ENCODE measurements at places on chromosomes 6 and 20. TPM values are rescaled to one million over a fixed set of nuclear protein-coding genes. Genes with fewer than 3 reads are reported as not detected.

The RREB1 gene
- polyA plus RNA-seq = 3.2 TPM

The GJA1 gene
- polyA plus RNA-seq = 65.4 TPM

The HCRTR2 gene
- not detected for polyA plus RNA-seq

GRCh38 chr6:158253248-158253647 is 59.0 kb upstream of the TULP4 start:
- DNase-seq = no peak

DNA sequence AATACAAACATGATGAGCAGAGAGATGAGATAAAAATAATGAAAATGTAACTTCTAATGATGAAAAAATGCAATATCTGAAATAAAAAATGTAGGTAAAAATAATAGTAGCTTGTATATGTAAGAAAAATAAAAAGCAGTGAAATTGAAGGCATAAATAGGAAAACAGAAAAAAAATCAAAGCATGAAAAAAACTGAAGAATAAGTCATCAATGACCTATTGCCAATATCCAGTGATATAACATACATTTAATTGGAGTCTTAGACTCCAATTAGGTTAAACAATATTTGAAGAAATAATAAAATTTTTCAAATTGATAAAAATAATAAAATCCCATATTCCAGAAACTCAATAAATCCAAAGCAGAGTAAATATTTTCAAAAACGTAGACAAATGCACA is 114.0 kb upstream of the HDGFL1 start:
- DNase-seq = no peak

GRCh38 chr6:31402324-31403282 is 792 bp upstream of the MICA start:
- DNase-seq = no peak

Data from brain (organoid and tissue), 16 donors.